Fibroblast of skin of back (primary cell): ENCODE measurements at places on chromosomes 5 and 9.

- peak; percentile 67 for DNase-seq
These were observed 277.4 kb downstream of the AOPEP start for GRCh38 chr9:95003689-95004410.

DNA sequence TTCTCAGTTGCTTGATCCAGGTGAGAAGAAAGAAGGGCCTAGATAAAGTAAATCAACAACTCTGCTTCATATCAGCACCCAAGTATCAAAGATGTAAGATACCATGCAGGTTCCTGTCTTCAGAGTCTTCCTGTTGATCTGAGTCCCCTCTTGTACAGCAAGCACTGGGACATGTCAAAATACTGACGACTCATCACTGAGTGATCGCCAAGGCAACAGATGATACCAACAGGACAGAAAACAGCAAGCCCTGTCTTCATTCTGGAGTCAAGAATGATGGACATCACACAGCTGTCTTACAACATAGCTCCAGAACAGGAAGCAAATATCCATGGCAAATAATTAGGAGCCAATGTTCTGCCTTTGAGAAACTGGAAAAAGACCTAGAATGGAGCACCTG is 83.7 kb downstream of the TARS1 start:
- DNase-seq, result peak; percentile 34

- no peak for DNase-seq
These were observed 15.1 kb upstream of the ISOC1 start for GRCh38 chr5:129079496-129079895.

DNA sequence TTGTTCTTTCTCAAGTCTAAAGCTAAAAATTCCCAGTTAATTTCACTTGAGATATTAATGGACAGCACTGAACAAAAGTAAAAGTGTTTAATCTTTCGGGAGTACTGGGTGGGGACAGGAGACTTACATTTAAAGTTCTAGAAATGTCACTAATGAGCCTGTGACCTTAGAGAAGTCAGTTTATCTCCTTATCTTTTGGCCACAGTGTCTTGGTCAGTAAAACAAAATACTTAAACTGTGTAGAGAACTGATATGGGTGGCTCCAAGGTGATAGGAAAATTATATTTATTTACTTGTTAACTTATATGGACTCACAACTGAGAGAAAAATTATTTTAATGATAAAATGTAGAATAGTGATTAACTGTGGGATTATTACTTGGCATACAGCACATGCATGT is 8.9 kb downstream of the IPO11 start:
- no peak for DNase-seq

- DNase-seq, result peak; percentile 30
These were observed 277.7 kb downstream of the TMEM167A start for GRCh38 chr5:82799361-82800077.

DNA sequence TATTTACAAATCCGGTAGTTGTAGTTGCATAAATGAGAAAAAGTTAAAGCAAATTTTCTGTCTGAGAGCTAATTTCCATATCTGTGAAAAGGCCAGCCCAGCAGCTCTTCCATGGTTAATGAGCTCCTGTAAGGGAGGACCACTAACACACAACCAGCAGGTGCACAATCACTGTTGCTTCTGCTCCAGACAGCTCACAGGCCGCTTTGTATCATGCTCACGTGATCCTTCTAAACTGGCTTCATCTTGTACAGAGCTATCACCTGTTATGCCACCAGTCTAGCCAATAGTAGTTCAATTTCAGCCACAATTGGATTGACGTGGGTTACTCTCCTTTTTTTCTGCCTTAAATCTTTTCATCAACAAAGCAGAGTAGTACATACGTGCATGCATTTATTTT is 38.3 kb upstream of the FBXL17 start:
- DNase-seq, result no peak

DNA sequence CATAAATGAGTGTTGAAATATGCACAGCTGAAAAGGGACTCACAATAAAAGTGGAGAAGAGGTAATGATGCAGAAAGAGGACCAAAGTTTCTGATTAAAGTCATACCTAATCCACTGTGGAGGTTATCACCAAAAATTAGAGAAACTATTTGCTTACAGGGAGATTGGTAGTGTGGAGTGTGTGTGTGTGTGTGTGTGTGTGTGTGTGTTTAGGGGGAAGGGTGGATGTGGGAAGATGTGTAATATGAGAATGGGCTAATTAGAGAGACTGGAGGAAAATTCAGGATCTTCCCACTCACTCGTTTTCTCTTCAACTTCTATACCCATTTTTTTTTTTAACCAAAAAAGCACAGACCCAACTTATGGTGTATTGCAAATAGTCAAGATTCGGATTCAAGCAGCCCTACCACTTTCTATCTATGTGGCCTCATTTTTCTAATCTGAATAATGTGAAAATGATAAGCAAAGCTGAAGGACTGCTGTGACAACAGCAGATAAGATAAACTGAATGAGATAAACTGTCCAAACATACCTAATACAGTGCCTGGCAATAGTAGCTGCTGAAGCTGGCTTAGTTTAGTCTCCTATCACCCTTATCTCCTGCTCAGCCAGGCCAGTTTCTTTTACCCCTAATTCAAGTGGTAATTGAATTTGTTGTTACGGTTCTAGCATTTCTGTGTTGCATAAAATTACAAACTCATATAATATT is 501.1 kb downstream of the KDM4C start:
- DNase-seq, result no peak
